ENCODE measurements at places on chromosomes 3 and 15.

DNA sequence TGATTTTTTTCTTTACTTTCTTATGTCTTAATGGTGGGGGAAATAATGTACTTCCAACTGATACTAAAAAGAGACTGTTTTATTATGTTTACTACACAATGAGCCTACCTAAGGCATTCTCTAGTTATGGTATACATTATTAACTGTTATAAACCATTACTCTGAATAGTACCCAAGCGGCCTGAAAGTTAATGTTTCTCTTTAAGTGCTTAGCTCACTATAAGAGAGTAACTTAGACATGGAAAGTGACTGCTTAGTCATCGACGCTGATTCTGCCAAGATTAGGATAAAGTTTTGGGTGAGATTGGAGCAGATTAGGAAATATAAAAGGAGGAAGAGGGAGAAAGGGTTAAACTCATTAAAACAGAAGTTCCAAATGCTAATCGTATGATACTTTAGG is 365.0 kb downstream of the NLGN1 start:
- no peak for DNase-seq

GRCh38 chr3:144018776-144019175 is 47.2 kb downstream of the DIPK2A start:
- no peak for DNase-seq

GRCh38 chr3:124741027-124741426 is 10.8 kb downstream of the UMPS start:
- DNase-seq: no peak

DNA sequence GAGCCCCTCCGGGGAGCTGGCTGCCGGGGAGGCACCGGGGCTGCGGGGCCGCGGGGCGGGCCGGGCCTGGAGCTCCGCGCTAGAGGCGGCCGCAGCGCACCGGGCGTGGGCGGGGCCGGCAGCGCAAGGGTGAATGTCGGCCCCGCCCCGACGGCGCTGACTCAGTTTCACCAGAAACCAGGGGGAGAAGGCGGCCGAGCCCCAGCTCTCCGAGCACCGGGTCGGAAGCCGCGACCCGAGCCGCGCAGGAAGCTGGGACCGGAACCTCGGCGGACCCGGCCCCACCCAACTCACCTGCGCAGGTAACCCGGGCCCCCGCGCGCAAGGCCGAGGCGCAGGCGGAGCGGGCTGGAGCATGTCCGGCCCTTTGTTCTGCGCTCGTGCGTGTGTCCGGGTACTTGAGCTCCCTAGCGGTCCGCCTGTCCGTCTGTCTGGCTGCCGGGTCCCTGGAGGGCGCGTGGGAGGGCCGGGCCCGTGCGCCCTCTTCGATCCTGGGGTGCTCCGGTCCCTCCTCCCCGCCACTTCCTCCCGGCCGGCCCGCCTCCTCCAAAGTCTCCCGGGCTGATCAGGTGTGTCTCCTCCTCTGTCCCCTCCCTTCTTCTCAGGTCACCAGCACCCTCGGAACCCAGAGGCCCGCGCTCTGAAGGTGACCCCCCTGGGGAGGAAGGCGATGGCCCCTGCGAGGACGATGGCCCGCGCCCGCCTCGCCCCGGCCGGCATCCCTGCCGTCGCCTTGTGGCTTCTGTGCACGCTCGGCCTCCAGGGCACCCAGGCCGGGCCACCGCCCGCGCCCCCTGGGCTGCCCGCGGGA is at the start of gene SPINT1:
SPINT1 (plus strand) TSS at position 164 of the 811 bp plus-strand sequence; CDS start at position 671, 507 bp downstream.
- peak; percentile 28 for DNase-seq

DNA sequence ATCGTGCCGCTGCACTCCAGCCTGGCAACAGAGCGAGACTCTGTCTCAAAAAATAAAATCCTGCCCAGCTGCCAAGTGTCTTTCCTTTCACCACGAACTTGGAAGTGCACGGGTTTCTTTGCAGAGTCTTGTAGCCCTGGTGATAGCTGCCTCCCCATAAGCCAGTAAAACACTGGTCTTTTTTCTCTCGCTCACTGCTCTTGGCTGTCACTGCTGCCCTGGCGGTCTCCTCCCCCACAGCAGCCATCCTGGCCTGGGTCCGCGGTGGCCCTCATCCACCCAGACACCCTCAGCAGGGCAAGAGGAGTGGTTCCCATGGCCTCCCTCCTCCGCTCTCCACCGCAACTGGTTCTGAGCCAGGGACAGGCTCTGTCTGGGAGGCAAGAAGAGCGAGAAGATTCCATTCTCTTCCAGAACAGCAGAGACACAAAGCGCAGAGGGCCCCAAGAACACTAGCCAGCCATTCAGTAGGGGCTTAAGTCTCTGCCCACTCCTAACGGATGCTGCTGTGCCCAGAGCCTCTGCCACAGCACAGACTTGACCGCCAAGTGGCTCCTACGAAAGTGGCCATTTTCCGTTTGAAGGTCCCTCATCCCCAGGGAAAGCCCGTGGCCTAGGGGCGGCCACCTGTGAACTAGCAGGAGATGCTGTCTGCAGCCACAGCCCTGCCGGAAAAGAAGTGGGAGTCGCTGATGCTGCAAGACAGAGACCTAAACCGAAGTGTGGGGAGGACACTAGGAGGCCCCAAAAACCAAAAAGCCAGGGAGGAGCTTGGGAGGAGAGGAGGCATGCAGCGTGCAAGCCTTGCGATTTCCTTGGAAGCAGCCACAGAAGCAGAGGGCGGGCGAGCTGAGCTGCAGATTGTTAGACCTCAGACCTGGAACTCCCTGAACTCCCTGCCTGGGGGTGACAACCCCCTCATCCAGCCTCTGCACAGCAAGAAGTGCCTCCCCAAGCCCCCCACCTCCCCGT is 44.1 kb downstream of the KLHL25 start:
- DNase-seq: no peak
